Osteocyte (in vitro differentiated cells): ENCODE measurements at places on chromosomes 5 and 9. TPM values are rescaled to one million over a fixed set of nuclear protein-coding genes. Genes with fewer than 3 reads are reported as not detected.

- no peak overlapping the region for H3K27ac ChIP-seq
- H3K4me1 ChIP-seq = peaks cover 5% of the 10 kb centered on the region
- peaks cover 56% of the 10 kb centered on the region for H3K27me3 ChIP-seq
- no peak for DNase-seq
These were observed 49.6 kb upstream of the LMX1B start for GRCh38 chr9:126564128-126564527.

DNA sequence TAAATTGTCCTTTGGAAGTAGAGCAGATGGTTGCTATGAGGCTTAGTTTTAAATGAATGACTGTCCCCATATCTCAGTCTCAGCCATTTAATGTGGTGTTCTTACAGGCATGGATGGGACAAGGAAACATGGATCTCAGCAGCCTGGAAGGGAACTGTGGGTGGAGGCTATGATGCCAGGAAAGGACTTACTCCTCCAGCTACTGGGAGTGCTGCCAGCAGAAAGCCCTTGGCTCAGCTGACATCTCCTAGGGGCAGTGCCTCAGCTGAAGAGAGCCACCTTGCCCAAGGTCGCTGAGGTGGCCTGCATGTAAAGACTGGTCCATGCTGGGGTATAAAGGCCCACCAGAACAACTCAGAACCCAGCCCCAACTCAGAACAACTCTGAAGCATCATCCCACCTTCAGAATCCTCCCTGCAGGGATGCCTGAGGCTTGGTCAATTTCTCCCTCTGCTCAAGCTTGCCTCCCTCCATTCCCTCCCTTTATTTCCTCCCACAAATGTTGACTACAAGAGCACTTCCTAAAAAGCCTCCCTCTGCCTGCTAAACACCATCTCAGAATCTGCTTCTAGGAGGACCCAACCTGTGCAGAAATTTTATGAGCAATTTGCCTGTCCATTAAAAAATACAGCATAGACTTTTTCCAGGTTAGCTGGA, 1.8 kb upstream of the PDE8B start:
- H3K27ac ChIP-seq = no peak overlapping the region
- H3K4me1 ChIP-seq = peaks cover 12% of the 10 kb centered on the region
- DNase-seq = no peak
- H3K27me3 ChIP-seq = peaks cover 49% of the 10 kb centered on the region

DNA sequence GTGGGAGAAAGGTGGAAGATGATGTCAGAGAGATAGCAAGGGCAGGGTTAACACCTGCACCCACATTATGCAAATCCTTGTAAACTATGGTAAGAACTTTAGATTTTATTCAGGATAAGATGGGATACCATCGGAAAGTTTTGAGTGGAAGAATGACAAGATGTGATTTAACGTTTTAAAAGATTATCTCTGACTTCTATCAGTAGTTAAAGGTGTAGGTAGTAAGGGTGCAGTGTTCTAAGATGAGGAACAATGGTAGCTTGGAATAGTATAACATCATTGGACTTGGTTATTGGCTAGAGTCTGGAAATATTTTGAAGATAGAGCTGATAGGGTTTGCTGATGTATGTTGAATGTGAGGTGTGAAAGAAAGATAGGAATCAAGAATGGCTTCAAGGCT, 211.3 kb downstream of the CCDC171 start:
- no peaks in the 10 kb centered on the region for H3K36me3 ChIP-seq
- peaks cover 10% of the 10 kb centered on the region for H3K27me3 ChIP-seq
- no peak for DNase-seq

DNA sequence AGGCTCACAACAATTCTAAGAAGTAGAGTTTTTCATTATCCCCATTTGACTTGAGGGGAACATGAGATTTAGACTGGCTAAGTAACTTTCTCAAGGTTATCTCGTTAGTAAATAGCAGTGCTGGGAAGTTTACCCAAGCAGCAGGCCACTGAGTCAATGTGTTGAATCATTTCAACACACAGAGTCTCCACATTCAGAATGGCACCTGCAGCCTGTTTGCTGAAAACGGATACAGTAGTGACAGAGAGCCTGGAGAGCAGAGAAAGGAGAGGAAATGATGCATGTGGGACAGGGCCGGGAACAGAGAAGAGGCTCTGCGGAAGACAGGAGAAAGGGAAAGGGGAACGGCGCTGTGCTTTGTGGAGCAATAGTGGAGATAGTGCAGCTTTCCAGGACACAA, 33.5 kb upstream of the ZSWIM6 start:
- H3K4me1 ChIP-seq = peaks cover 57% of the 10 kb centered on the region
- H3K27ac ChIP-seq = peak overlapping the region; percentile 5
- no peak for DNase-seq
- no peaks in the 10 kb centered on the region for H3K27me3 ChIP-seq

DNA sequence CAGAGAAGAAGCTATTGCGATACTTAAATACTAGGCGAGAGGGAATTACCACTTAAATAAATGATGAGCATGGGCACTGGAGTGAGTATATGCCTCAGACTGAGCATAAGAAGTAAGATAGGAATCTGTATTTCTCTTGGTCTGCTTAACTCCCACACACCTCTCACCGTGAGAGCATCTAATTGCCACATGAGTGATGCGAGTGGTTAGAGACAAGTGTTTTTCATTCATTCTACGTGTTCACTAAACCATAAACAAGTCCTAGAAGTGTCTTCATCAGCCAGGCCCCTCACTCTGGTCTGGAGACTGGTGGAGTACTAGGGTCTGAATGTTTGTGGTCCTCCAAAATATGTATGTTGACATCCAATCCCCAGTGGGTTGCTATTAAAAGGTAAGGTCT, 150.2 kb upstream of the SLC12A2 start:
- H3K36me3 ChIP-seq = no peaks in the 10 kb centered on the region
- peaks cover 23% of the 10 kb centered on the region for H3K4me1 ChIP-seq
- no peaks in the 10 kb centered on the region for H3K27me3 ChIP-seq
- H3K27ac ChIP-seq = no peak overlapping the region
- no peak overlapping the region for H3K4me3 ChIP-seq

- H3K4me3 ChIP-seq = no peak overlapping the region
- H3K27me3 ChIP-seq = no peaks in the 10 kb centered on the region
- H3K4me1 ChIP-seq = peaks cover 68% of the 10 kb centered on the region
- no peak for DNase-seq
- no peaks in the 10 kb centered on the region for H3K36me3 ChIP-seq
These were observed 168.5 kb upstream of the GAS1 start for GRCh38 chr9:87115785-87116184.

GRCh38 chr5:114055318-114056184, 306.3 kb upstream of the KCNN2 start:
- no peak overlapping the region for H3K27ac ChIP-seq
- peak; percentile 88 for DNase-seq
- H3K36me3 ChIP-seq = no peaks in the 10 kb centered on the region
- H3K4me3 ChIP-seq = peak overlapping the region; percentile 82
- peaks cover 47% of the 10 kb centered on the region for H3K27me3 ChIP-seq
- H3K4me1 ChIP-seq = peaks cover 13% of the 10 kb centered on the region

GRCh38 chr5:113489299-113489698, 1.0 kb upstream of the MCC start:
- peaks cover 21% of the 10 kb centered on the region for H3K4me1 ChIP-seq
- H3K27ac ChIP-seq = peak overlapping the region; percentile 91
- no peaks in the 10 kb centered on the region for H3K27me3 ChIP-seq
- H3K4me3 ChIP-seq = no peak overlapping the region
- DNase-seq = no peak

GRCh38 chr5:53913941-53914340, 353.5 kb downstream of the NDUFS4 start:
- no peak overlapping the region for H3K27ac ChIP-seq
- DNase-seq = no peak
- H3K36me3 ChIP-seq = no peaks in the 10 kb centered on the region

Gene NTRK2
- total RNA-seq = 29.4 and 30.9 TPM in 2 replicates

Gene HRCT1
- total RNA-seq = 3.0 and 3.7 TPM in 2 replicates
